LHCN-M2 (cell line): ENCODE measurements at places on chromosomes 7 and 10. TPM values are rescaled to one million over a fixed set of nuclear protein-coding genes. Genes with fewer than 3 reads are reported as not detected.

ADRA2A gene
- total RNA-seq: 0.13 and 0.34 TPM in 2 replicates

ADCY1 gene
- total RNA-seq: 0.26 and 0.52 TPM in 2 replicates

NACAD gene
- total RNA-seq: 2.6 and 2.9 TPM in 2 replicates

DLX6 gene
- 0.06 TPM in 1 of 2 replicates, not detected in the other for total RNA-seq

- no peak for DNase-seq
Measured at GRCh38 chr7:55405856-55406541, 40.9 kb downstream of the LANCL2 start.
